ENCODE measurements at places on chromosomes 3 and 15.

- DNase-seq: no peak
Measured at GRCh38 chr3:177237206-177237605, 39.9 kb upstream of the TBL1XR1 start.

- DNase-seq: no peak
Measured at GRCh38 chr15:57196865-57197264, 179.4 kb upstream of the CGNL1 start.

- no peak for DNase-seq
Measured at GRCh38 chr3:30604093-30604492, 2.3 kb upstream of the TGFBR2 start.

DNA sequence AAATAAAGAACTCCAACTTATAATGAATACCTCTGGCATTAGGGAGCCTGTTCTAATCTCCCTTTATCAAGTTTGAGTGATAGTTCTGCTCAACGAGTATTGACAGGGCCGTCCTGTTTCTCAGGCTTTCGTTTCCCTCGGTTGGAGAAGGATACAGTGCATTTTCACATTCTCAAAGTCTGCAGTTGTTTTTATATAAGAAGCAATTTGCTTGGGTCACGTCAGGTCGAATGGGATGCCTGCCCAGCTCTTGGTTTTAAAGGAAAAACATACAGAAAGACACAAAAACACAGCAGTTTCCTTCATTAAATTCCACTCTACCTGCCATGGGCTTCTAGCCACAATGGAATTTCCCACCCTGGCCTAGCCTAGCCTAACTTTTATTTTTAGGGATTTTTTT is 366.3 kb downstream of the TIGIT start:
- no peak for DNase-seq

- DNase-seq: no peak
Measured at GRCh38 chr15:99916668-99917223, 183.5 kb upstream of the LYSMD4 start.

- no peak for DNase-seq
Measured at GRCh38 chr3:47984075-47984728, 32.0 kb downstream of the MAP4 start.

- DNase-seq: no peak
Measured at GRCh38 chr3:48208076-48208475, 15.2 kb upstream of the CAMP start.

DNA sequence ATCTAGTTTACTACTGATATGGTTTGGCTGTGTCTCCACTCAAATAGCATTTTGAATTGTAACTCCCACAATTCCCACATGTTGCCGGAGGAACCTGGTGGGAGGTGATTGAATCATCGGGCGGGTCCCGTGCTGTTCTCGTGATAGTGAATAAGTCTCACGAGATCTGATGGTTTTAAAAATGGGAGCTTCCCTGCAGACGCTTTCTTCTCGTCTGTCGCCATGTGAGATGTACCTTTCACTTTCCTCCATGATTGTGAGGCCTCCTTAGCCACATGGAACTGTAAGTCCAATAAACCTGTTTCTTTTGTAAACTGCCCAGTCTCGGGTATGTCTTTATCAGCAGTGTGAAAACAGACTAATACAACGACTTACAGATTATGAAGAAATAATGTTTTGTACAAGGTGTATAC is 35.6 kb upstream of the PYDC2 start:
- DNase-seq: no peak

GRCh38 chr3:188088948-188089685 is 64.8 kb upstream of the LPP start:
- DNase-seq: no peak

DNA sequence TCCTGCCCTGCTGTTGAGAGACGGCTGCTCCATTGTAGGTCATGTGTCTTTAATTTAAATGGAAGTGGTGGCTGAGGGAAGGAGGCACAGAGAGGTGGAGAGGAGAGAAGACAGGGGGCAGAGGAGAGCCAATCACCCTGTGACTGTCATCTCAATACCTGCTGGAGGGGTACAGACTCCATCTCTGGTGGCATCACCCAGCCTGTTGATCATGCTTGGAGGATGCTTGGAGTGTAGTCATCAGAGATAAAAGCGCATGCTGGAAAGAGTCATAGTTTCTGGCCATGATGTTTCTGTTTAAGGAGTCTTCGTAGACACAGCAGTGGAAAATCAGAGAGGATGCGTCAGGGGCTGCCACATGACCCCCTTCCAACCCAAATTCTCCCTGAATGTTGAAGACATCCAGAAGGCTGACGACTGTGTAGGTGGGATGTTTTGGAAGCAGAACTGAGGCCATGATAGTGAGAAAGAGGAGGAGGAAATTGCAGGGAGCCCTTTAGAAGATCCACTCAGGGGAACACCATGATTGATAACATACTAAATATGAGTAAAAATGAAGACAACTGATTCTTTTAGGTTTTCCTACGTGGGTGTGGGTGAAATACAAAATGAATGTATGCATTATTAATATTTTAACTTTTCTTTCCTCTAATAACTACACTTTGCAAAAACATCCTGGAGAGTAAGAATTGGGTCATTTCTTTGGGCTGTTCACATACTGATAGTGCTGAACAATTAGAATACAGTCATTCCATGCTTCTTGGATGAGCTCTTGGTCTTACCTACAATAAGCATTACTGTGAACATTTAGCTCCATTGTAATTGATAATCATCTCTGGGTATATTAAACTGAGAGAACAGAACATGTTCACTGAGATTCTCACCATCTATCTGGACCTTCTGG is 210.6 kb upstream of the ATP10A start:
- no peak for DNase-seq

GRCh38 chr3:9837701-9838582 is 5.9 kb downstream of the RPUSD3 start:
- DNase-seq: no peak

DNA sequence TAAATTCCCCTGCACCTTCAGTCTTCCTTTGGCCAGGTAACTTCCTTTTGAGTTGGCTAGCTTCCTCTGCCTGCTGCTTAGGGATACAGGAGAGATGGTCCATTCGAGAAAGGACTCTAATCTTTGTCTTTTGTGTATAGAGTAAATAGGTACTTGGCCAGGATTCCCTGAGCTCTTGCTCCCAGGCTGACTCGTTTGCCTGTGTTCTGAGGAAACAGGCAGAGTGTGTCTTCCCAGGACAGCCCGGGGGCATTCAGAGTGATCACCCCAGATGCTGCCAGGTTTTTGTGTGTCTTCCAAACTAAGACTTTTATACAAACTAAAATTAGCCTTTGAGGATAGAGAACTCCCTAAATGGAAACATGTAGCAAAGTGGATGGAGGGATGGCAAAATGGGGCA is 39.5 kb downstream of the TMEM108 start:
- no peak for DNase-seq

DNA sequence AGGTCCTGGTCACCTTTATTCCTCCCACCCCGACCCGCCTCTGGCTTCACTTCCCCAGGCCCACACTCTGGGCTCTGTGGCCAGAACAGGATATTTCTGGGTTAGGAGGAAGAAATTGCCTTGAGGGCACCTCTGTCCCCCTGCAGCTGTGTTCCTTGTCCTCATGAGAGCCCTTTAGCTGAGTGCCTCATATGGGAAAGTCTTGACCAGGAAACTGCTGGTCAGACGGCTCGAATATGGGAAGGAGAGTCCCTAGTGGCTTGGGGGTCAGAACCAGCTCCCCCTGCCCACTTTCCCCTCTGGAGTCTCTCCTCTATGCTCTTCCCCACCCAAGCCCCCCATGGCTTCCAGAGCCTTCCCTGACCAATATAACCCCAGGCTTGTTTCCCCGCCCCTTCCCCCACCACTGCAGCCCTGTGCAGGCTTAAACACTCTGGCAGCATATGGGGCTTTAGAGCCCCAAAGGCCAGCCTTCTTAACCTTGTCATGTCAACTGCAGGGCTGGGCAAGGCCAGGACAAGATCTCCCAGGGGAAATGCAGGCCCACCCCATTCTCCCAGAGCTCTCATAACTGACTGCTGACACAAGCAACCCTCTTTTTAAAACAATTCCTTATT is 36.4 kb downstream of the SEC22C start:
- DNase-seq: no peak

DNA sequence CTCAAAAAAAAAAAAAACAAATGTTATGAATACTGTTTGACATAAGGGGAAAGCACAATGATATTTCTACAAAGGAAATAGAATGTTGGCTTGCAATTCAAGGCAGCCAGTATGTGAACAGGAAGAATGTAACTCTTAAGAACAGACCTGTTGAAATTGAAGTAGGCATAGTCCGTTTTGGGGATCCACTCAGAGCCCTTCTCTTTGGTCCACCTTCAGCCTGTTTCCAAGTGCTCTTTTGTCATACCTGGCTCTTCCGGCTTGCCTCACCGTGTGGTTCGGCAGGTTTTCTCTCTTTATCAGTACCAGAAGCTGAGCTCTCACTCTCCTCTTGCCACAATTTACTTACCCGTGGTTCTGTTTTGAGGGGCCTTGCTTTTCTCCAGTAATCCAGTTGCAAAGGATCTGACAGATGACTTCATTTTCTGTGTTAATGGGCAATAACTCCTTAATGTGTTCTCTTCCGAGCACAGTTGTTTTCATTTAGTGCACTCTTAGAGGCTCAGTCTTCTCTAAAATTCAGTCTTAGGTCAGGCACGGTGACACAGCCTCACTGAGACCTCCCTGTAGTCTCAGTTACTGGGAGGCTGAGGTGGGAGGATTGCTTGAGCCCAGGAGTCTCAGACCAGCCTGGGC is 6.7 kb downstream of the ABHD17C start:
- no peak for DNase-seq

DNA sequence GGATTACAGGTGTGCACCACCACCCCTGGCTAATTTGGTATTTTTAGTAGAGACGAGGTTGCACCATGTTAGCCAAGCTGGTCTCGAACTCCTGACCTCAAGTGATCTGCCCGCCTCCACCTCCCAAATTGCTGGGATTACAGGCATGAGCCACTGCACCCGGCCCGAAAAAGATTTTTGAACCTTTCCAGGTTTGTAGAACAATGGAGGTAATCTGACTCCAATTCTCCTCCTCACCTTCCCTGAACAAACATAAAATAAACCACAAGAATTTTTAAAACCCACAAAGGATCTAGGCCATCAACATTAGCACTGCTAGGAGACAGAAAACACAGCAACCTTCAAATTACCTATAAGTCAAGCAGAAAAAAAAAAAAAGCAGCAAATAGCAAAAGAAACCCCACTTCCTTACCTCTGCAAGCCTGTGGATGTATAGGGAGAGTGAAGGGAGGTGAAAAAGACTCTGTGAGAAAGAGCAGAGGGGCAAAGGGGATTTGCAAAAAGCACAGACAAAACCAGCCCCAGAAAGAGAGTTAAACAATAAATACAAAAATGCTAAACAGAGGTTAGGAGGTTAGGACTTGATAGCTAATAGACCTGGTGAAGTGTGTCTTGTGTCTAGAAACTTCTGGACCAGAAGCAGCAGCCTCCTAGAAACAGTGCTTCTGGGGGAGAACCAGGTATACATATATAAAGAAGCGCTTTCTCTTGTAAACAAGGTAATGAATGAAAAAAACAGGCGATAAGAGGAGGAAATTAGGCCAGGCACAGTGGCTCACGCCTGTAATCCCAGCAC is 32.1 kb downstream of the TFDP2 start:
- no peak for DNase-seq

DNA sequence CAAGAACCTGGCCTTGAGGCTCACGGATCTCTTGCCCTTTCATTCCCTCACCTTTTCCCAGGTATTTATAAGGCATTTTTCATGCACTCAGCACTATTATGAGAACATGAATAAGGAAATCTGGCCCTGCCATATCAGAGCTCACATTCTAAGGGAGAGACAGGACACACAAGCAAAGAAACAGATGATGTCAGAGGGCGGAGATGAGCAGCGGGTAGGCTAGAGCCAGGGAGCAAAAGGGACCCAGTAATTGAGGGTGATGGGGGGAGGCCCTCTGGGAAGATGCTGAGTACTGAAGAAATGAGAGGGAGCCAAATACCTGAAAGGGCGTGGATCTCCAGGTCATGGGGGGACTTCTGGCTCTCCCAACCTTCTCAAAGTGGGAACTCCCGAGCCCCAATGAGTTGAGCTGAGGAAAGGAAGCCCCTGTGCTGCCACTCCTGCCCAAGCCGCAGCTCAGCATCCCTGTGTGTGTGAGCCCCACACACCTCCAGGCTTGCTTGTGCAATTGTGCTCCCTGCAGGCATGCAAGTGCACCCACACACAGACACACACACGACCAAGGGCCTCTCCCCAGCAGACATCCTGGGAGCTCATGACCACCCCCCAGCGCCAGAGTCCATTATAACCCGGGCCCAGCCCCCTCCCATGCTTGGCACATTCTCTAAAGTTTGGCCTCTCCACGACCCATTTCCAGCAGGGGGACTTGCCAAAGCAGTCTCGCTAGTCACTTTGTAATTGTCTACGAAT is 81.4 kb upstream of the PXYLP1 start:
- no peak for DNase-seq

DNA sequence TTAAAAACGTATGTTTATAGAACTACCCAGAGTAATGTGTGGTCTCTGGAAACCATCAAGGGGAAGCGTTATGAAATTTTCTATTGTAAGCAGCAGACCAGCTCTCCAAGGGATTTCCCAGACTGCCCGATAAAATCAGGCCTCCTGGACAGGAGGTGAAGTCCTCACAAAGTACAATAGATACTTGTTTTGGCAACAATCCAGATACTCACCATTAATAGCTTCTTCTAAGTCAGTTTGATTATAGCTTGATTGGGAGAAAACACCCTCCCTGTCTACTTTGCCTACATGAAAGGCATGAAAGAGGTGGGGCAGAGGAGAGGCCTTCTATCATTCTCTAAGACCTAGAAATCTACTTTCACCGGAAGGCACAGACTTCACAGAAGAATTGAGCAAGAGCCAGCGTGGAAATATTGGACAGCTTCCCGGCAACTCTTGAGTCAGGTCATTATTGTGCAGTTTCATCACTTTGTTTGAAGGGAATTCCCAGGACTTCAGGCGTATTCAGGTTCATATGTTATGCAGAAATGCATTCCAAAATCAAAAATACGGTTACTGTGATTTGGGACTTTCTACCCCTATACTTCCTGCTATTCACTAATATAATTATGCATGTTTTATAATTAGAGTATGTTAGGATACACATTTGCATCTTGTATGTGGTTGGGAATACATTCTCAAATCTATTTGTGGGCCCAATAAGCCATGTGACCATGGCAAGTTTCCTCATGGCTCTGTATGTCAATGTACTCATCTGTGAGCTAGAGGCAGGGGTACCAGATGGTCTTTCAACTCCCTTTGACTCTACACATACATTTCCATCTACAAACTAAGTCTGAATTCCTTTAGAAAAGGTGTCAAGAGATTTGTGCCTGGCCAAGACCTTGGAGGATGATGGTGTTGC is 103.5 kb downstream of the CD47 start:
- DNase-seq: no peak

GRCh38 chr3:129013491-129013891 is 12.4 kb downstream of the EFCC1 start:
- DNase-seq: no peak

GRCh38 chr15:60416484-60416883 is 18.7 kb upstream of the ANXA2 start:
- no peak for DNase-seq

- peak; percentile 36 for DNase-seq
Measured at GRCh38 chr3:46812237-46812791, 50.9 kb downstream of the MYL3 start.

GRCh38 chr3:46213201-46213600 is 5.1 kb upstream of the CCR1 start:
- DNase-seq: no peak

Measured in activated T-helper 1 cell treated with anti-CD3 and anti-CD28 coated beads, Interleukin-2, amount 50 U/mL, for 16 hours (primary cell).